Activated T-helper 1 cell treated with Interleukin-2 at 50 U/mL for 16 hours (primary cell): ENCODE measurements at places on chromosomes 1 and 21.

- no peak for DNase-seq
These were observed 16.5 kb downstream of the GFI1 start for GRCh38 chr1:92470216-92470615.

GRCh38 chr21:26425576-26425975 is 147.5 kb downstream of the CYYR1 start:
- DNase-seq = no peak

DNA sequence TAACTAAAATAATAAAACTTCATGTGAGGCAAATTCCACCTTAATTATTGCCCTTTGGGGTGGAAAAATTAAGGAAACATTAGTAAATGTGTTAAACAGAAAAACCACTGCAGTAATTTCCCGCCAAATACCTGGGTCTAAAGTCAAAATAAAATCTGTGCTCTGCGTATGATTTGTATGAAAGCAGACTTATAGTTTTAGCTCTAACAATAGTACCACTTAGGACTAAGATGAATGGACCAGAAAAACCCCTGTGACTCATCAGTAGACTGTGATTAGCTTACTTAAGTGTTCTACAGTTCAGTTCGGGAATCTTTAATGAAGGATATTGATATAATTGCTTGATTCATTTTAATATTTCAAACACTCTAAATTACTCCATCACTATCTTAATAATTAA is 23.3 kb upstream of the C1orf105 start:
- DNase-seq = no peak

DNA sequence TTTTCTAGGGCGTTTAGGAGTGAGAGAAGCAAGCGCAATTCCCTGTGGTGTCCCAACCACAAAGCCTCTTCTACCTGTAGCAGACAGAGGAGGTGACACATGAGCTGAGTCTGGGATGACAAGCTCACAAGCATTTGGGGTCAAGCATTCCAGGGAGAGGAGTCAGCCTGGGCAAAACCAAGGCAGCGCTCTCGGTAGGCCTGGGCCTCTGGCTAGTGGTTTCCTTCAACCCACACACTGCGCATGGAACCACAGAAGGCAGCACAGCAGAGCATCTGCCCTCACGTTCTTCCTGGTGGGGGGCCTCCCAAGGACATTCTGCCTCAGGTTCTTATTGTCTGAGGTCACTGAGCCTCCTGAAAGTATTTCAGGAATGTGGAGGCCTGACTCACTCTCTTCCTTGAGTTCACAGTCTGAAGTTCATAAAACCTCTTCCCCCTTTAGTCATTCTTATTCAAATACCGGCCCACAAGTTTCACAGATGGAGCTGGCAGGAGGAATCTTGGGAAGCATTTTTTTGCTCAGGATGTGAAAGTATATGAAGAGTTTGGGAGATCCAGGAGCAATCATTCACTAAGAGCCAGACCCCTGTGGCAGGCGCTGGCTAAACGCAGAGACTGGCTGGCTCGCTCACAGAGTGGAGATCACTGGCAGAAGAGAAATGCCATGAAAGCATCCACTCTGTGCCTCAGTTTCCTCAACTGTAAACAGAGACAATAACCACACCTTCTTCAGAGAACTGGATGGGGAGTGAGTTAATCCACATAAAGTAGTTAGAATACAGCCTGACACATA is 26.8 kb downstream of the CCN1 start:
- DNase-seq = no peak

DNA sequence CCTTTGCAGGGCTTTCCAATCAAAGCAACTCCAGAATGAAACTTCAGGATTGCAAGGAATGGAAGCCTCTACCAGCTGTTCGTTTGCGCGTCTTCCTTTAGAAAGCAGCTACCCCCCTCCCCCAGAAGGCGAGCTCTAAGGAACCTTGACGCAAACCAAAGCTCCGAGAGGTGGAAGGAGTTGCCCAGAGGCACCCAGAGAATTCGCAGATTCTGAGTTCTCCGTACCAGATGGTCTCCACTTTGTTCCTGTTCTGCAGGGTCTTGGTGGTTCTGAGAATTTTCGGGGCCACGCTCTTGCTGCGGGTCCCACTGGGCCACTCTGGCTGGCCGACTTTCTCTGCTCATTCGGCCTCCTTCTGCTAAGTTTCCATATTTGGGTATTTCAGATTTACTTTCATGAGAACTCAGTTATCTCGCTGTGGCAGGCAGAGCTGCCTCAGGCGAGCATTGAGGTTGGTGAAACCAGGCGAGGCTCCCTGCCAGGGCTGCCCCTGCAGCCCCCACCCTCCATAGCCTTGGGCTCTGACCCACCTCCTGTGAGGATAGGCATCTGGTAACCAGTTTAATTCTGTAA is 801 bp downstream of the TRAF5 start:
- DNase-seq = no peak

GRCh38 chr1:160351629-160352028 is 8.4 kb downstream of the NCSTN start:
- no peak for DNase-seq

GRCh38 chr1:110091791-110092190 is 20.5 kb upstream of the UBL4B start:
- DNase-seq = no peak

DNA sequence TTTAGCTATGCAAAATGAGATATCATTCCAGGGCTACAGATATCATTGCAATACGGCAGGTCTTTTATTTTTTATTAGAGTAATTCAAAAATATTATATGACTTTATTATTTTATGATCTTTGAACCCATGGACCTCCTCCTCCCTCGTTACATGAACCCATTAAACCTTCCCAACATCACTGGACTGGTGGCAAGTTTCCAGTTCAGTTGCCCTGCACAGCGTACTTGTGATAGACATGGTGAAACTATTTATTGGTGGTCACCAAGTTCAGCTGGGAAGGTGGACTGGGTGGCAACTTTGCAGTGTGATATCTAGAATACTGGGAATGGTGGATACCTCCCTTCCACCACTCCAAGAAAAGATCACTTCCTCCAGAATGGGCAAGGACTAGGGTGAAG is 52.5 kb downstream of the SLC30A10 start:
- no peak for DNase-seq

DNA sequence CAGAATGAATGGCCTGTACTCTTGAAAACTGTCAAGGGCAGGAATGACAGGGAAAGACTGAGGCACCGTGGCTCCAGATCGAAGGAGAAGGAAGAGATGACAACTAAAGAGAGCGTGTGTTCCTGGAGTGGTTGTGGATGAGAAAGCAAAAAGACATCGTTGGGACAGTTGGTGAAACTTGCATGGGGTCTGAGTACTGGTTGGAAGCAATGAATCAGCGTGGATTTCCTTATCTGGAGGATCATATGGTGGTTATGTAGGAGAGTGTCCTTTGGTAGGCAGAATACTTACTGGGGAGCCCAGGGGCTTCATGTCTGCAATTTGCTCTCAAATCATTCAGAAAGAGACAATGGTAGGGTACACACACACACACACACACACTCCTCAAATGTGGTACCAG is 13.9 kb downstream of the LEMD1 start:
- DNase-seq = no peak

GRCh38 chr1:185965870-185966269 is 231.7 kb downstream of the HMCN1 start:
- DNase-seq = no peak

GRCh38 chr21:44300262-44300959 is 558 bp downstream of the PFKL start:
- peak; percentile 56 for DNase-seq

GRCh38 chr1:94335950-94336349 is 82.2 kb upstream of the ABCD3 start:
- no peak for DNase-seq

- DNase-seq = no peak
These were observed 235.2 kb downstream of the TRABD2B start for GRCh38 chr1:47761974-47762373.

- DNase-seq = no peak
These were observed 493 bp upstream of the ELOA start for GRCh38 chr1:23742670-23743286.
